BE2C (cell line): ENCODE measurements at places on chromosomes 7 and 10.

DNA sequence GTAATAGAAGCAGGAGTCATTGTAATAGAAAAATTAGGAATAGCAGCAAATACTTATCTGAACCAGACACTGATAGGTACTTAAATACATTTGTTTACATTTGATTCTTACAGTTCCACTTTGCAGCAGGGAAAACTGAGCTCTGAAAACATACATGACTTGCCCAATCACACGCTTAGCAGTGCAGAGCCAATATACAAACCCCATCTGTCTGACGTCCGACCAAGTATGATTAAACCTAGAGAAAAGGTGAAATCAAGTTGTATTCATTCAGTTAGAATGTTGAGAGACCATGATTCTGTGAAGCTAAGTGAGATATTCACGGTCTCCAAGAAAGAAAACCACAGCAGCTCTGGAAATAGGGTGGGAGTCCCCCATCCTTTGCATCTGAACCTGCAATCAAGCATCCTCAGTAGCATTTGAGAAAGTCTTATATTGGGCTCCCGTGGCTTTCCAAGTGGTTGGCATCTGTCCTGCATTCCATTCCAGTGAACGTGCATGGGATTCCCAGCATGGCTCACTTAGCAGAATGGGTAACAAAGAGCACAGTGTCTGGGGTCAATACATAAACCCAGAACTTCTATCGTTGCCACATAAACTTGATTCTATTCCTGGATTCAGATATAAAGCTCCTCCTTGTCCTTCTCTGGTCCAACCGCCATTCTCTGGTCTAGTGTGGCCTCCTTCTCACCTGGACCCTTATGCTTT, 148.7 kb upstream of the RSU1 start:
- no peak for DNase-seq

GRCh38 chr7:33326485-33326848, 197.1 kb downstream of the BBS9 start:
- no peak for DNase-seq

DNA sequence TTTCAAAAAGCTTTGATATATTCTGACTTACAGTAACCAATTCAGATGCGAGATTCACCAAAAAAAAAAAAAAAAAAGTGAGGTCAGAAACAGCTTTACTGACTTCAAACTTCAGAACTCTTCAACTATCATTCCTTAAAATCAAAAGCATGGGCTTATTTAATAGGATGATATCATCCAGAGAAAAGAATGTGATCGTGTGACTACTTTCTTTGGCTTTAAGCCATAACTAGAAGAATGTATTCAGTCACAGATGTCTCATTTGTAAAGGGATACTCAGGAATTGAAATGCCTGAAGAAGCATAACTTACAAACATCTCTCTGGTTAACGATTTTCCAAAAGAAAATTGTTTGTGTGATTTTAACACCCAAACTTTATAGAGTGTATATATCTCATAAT, 11.5 kb downstream of the TPK1 start:
- DNase-seq: no peak

DNA sequence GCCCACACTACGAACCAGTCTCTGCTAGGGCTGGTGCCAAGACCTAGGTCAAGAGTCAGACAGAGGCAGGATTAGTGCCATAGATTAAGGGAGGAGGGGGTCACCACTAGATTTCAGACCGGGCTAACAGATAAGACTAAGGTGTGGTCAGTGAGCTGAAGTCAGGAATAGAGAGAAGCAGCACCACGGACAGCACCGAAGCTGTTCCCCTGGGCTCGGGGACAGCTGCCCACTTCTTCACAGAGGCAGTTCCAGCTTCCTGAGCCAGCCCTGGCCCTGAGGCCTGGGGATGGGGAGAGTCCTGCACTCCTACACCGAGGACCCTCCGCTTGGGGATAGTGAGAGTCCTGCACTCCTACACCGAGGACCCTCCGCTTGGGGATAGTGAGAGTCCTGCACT, 11.2 kb upstream of the JAKMIP3 start:
- no peak for DNase-seq
